ENCODE measurements at places on chromosomes 3 and 15. TPM values are rescaled to one million over a fixed set of nuclear protein-coding genes. Genes with fewer than 3 reads are reported as not detected.
A peak's percentile ranks its signal among the peaks of the same experiment; 100 is the strongest.

Gene CASR
- total RNA-seq: 0.18 TPM

Gene FBXW12
- total RNA-seq: not detected

Gene GP5
- not detected for total RNA-seq

DNA sequence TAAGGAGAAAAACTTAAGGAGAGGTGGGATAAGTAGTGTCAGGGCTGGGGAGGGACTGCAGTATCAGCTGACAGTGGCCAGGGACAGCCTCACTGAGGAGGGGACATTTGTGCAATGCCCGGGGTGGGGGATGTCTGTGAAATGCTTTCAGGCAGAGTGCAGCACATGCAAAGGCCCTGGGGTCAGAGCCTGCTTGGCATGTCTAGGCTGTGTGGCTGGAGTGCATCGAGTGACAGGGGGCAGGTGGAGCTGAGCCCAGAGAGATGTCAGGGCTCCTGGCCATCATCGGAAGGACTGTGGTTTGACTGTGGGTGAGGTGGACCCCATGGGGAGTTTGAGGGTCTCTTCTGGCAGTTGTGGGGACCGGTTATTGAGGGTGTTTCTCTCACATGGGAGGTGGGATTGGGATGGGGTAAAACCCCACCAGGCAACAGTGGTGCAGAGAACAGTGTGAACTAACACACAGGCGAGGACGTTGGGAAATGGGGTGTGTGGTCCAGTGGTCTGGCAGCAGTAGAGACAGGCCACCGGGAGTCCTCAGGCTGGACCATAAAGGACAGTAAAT, 61.2 kb downstream of the FBLN2 start:
- DNase-seq: no peak

GRCh38 chr15:41688671-41689070, 28.5 kb downstream of the MGA start:
- DNase-seq: no peak

- peak; percentile 92 for DNase-seq
These were observed 9.4 kb downstream of the SLC51B start for GRCh38 chr15:65054333-65055200.

DNA sequence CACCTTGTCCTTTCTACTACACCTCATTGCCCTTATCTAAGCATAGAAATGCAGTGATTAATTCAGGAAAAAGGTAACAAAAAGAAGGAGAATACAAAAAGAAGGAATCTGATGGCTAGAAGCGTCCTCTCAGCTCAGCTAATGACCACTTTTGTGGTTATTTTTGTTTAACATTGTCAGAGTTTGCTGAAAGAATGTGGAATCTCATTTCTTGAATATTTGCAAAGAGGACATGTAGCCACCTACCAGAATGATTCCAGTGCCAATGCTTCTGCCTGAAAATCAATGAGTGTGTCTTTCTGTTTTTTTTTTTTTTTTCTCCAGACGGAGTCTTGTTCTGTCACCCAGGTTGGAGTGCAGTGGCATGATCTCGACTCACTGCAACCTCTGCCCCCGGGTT, 24.5 kb downstream of the NANOGP8 start:
- DNase-seq: no peak

DNA sequence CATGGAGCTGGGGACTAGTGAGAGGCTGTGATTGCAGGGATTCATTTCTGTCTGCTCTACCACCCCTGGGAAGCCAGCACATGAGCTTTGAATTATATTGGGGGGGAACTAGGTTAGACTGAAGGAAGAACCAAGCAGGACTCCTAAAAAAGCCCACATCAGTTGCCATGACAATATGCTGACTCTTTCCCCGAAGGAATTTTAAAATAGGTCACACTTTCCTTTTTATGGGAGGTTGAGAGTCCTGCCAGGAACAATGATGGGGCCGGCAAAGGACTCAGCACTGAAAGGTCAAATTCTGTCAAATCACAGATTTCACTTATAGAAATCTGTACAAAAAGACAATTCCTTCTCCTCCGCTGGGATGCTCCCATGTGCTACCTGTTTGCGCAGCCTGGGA, 130.8 kb downstream of the ZNF621 start:
- no peak for DNase-seq

GRCh38 chr3:136957751-136958288, at the start of gene IL20RB:
TSS of gene IL20RB (plus strand) at chr3:136957983. CDS start at chr3:136958114, 131 bp downstream.
- DNase-seq: no peak
